Fibroblast of skin of right quadriceps (primary cell): ENCODE measurements at places on chromosomes 2 and 18.

GRCh38 chr18:67305466-67305865 is 211.1 kb downstream of the DSEL start:
- DNase-seq = no peak

DNA sequence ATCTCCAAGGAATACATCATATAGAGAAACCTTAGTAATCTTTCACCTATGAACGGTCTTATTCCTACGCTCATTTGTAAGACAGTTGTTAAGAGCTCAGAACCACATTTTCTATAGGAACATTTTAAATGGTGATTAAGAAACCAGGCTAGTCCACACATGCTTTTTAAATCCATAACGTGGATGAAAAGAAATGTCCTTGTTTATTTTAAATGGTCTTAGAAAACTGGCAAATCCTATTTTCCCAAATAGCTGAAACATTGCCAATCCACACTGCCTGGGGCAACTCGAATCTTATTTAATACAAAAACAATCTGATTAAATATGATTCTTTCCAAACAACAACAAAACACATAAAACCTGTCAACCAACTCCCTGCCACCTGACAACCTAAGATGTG is 23.7 kb downstream of the METTL8 start:
- no peak for DNase-seq

DNA sequence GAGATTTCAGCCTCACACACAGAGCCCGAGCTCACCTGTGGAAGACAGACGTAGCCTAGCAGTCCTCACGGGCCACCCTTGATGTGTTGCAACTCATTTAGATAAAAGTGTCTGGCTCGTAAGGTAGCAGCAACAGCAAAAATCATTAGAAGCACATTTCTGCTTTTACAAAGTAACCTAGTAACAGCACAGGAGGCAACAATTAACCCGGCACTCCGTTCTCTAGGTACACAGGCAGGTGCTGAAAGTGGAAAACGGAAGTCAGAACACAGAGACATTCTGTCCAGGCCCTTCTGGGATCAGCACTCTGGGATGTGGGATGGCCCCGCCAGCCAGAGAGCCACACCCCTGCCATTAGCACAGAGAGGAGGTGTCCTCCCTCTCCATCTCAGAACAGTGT is 99.3 kb downstream of the KLHL29 start:
- no peak for DNase-seq

- DNase-seq = no peak
Measured at GRCh38 chr18:80126797-80127196, 17.7 kb downstream of the ADNP2 start.

DNA sequence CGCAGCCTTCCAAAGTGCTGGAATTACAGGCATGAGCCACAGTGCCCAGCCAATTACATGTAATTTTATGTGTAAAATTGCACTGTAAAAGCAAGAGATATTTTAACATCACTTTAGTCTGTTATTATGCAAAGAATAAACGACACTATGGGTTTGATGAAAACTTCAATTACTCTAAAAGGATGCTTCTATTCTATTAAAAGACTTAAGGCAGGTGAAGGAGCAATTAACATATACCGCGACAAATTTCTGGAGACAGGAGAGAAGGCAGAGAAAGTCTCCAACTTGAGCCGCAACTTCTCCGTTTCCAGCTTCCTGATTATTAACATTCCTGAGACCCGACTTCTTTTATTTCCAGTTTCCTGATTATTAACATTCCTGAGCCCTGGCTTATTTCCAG is 53.7 kb downstream of the FAM210A start:
- peak; percentile 10 for DNase-seq

GRCh38 chr18:25992566-25992965 is 97.8 kb downstream of the SS18 start:
- DNase-seq = no peak

GRCh38 chr2:203800783-203801182 is 66.8 kb upstream of the CTLA4 start:
- no peak for DNase-seq

DNA sequence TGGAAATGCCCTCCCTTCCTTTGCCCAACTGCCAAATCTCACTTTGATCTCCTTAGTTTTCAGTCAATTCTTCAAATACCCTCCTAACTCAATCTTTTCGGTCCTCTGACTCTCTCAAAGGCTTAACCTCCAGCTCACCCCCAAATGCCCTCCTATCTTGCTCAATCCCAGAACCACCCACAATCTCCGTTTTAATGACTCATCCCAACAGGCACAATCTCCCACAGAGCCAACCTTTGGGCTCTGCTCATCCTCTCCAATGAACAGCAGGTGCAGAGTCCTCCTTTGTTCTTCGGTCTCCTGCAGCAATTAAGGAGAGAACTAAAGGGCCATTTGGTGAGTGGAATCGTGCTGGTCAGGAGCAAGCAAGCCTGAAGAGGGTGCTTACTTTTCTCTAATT is 366.1 kb upstream of the CRIM1 start:
- no peak for DNase-seq

GRCh38 chr2:16546128-16546754 is 119.4 kb downstream of the CYRIA start:
- peak; percentile 43 for DNase-seq

- DNase-seq = no peak
Measured at GRCh38 chr2:232133078-232133477, 171.6 kb downstream of the DIS3L2 start.

DNA sequence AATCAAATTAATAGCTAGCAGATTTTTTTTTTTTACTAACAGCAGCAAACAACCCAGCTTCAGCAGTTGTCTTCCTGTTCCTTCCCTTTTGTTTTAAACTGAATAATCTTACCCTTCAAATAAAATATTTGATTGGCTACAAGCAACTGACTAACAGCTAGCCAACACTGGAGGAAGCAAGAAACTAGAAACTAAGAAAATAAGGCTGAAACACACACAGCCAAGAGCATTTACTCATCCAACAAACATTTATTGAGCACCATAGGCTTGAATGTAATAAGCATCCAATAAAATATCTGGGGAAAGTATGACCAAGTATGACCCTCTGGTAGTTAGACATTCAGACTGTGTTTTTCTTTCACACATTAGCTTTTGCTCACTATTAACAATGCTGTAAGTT is 189.2 kb downstream of the CD226 start:
- DNase-seq = peak; percentile 59

DNA sequence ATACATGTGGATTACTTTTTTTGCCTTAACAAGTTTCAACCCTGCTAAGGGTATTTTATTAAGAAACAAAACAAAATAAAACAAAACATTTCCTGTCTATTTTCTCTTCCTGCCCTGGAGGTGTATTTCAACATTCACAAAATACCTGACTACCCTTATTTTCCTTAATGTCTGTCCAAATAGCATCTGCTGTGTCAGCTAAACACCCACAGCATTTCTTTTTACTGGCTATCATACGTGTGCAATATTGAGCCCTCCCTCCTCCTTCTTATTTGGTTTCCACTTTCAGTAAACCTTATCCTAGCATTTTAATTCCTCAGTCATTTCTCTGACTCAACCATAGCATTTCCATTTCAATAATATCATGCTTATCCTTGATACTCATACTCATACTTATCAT is 1420.0 kb upstream of the ZEB2 start:
- DNase-seq = no peak

DNA sequence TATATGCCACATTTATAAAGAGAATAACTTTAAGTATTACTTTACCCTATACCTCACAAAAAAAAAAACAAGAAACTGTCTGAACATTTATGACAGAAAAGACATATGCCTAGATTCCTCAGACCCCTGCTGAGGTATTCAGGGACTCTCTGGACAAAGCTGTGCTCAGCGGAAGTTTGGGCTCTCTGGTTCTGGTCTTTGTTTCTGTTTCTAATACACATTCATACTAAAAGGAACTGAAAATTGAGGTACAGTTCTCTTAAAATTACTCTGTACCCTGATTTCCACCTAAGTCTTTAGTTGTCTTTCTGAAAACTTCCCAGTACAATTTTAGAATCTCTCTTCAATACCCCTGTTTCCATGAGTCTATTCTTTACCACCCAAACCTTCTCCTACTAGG is 160.3 kb downstream of the IKZF2 start:
- no peak for DNase-seq

- no peak for DNase-seq
Measured at GRCh38 chr18:51659781-51660180, 462.3 kb upstream of the MEX3C start.

- DNase-seq = peak; percentile 49
Measured at GRCh38 chr2:26530696-26531095, 52.8 kb upstream of the OTOF start.

DNA sequence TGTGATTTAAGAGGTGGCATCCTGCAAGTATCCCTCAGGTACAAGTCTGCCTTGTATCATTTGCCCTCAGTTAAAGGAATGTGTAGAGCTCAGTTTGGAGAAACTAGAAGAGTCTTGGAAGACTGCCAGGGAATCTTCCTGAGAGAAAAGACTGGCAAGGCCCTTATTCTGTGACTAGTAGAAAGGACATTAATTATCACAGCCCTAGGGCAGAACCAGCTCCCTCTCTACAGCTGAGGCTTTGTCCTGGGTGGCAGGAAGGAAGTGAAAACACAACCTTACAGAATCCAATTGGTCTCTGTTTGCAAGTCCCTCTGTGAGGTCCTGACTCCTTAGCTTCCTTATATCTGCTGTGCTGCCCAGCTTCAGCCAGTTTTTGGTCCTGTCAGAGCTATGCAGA is 385.9 kb upstream of the CYRIA start:
- DNase-seq = no peak

- DNase-seq = no peak
Measured at GRCh38 chr2:24164416-24164973, 10.4 kb upstream of the FAM228A start.

DNA sequence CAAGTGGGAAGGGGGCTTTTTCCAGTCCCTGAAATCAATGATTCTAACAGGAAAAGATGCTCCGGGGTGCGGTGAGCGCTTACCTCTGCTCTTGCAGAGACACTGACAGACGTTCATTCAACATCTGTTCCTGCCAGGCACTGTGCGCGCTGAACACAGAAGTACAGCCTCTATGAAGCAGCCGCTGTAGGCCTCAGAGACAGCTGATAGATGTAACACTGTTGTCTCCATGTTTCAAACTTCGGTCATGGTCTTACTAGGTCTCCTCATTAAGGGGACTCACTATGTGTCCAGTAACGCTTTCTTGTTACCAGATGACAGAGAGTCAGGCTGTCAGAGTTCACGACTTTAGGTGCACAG is 649 bp upstream of the CLIP4 start:
- DNase-seq = no peak

- DNase-seq = no peak
Measured at GRCh38 chr2:58757971-58758370, 516.8 kb upstream of the FANCL start.

GRCh38 chr18:58578835-58579560 is 49.9 kb downstream of the ALPK2 start:
- peak; percentile 97 for DNase-seq

GRCh38 chr18:10128921-10129501 is 215.2 kb downstream of the VAPA start:
- peak; percentile 84 for DNase-seq

DNA sequence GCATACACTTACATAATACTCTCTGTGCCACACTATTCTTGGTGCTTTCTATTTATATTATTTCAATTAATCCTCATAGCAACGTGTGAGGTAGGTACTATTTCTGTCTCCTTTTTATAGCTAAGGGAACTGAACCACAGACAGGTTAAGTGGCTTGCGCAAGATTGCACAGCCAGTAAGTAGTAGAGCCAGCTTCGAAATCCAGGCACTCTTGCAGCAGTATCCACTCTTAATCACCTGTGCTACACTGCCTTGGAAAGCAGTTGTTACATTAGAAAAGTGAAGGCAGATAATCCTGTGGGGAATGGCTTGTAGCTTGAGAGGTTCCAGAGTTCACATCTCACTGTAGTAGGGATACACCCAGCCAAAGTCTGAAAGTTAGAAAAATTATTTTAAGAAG is 198.3 kb downstream of the LDLRAD4 start:
- DNase-seq = no peak

GRCh38 chr2:160621748-160622147 is 128.1 kb upstream of the RBMS1 start:
- no peak for DNase-seq

DNA sequence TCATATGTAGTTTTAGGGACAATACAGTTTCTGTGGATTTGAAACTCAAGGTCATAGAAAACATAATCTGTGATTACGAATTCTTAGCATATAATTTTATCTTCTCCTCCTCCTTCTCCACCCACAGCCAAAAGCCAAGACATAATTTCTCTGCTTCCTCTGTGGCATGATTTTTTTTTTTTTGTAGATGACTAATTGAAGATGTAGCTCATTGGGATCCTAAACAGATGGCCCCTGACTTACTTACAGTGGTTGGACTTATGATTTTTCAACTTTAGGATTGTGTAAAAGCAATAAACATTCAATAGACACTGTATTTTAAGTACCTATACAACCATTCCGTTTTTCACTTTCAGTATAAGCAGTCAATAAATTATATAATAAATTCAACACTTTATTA is 42.3 kb downstream of the FSIP2 start:
- peak; percentile 7 for DNase-seq

GRCh38 chr2:26088038-26088643 is 54.3 kb downstream of the RAB10 start:
- peak; percentile 11 for DNase-seq

GRCh38 chr2:29110916-29111535 is 4.2 kb upstream of the CLIP4 start:
- DNase-seq = no peak

DNA sequence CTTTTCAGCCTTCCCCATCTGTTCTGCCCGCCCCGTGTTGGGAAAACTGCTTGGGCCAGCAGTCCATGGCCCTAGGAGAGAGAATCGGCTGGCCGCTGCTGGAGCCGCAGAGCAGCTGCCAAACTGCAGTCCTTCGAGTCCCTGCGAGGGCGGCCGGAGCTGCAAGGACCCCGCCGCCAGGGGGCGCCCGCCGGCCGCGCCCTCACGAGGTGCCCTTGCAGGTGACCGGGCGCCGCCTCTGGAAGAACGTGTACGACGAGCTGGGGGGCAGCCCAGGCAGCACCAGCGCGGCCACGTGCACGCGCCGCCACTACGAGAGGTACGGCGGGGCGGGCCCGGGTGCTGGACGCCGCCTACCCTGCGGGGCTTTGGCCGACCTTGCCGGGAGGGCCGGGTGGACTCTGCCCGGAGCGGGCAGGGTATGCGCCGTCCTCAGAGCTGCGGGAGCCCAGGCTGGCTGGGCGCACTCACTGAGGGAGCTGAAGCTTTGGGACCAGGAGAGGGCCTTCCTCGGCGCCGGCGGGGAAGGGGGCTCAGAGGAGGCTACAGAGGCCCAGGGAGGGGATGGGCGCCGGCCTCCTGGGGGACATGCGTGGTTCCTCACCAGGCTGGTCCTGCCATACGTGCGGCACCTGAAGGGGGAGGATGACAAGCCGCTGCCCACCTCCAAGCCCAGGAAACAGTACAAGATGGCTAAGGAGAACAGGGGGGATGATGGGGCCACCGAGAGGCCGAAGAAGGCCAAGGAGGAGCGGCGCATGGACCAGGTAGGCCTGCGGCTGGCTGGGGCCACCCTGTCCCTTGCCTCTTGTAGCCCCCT is 13.6 kb downstream of the ARID5A start:
- DNase-seq = no peak

DNA sequence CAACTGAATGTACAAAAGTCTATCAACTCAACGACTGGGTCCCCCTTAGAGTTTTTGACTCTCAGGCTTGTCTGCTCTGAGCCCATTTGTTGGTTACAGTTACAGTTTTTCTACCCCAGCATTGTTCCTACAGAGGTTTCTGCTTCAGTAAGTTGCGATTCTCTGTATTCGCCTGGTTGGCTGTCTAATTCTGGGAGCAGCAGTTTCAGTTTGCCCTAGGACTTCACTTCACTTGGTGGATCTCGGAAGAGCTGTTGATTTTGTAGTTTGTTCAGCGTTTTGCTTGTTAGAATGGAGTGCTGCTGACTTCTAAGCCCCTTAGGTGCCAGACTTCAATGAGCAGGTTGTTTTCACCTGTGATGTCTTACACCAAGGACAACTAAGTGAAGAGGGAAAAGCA is 296.5 kb upstream of the EPAS1 start:
- no peak for DNase-seq
